ENCODE measurements at places on chromosomes 1 and 21.

- DNase-seq, result no peak
Measured at GRCh38 chr1:65668368-65668767, 124.3 kb upstream of the PDE4B start.

- no peak for DNase-seq
Measured at GRCh38 chr1:14424325-14425002, 174.0 kb upstream of the KAZN start.

GRCh38 chr1:38301040-38301439, 254.4 kb upstream of the POU3F1 start:
- no peak for DNase-seq

DNA sequence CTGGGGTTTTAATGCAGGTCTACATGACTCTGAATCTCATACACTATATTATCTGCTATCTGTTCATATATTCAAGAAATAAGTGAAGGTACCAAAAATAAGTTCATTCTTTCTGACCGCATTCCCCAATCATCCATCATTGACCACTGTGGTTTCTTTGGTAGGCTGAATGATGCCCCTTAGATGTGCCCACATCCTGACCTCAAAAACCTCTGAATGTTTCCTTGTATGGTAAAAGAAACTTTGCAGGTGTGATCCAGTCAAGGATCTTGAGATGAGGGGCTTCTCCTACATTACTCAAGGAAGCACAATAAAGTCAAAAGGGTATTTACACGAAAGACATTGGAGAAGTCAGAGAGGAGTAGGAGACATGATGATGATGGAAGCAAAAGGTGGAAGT, 60.6 kb upstream of the LRRC8B start:
- no peak for DNase-seq

- peak; percentile 45 for DNase-seq
Measured at GRCh38 chr1:117659550-117660270, 53.9 kb downstream of the TENT5C start.

DNA sequence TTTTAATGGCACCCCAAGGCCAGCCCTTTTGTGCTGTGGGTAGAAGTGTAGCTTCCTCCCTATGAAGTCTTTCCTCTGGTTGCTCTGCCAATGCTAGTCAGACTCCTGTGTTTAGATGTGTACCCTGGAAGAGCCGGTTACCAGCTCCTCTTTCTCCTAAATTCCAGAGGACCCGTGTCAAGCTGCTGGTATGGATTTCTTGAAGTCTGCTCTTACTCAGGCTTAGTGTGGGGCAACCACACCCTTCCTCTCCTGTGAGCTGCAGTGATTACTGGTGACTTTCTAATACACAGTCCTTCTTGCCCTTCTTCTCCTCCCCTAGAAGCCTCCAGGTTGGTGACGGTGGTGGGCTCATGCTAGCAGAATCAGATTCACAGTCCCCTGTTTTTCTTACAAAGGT, 74.1 kb upstream of the AKT3 start:
- no peak for DNase-seq

DNA sequence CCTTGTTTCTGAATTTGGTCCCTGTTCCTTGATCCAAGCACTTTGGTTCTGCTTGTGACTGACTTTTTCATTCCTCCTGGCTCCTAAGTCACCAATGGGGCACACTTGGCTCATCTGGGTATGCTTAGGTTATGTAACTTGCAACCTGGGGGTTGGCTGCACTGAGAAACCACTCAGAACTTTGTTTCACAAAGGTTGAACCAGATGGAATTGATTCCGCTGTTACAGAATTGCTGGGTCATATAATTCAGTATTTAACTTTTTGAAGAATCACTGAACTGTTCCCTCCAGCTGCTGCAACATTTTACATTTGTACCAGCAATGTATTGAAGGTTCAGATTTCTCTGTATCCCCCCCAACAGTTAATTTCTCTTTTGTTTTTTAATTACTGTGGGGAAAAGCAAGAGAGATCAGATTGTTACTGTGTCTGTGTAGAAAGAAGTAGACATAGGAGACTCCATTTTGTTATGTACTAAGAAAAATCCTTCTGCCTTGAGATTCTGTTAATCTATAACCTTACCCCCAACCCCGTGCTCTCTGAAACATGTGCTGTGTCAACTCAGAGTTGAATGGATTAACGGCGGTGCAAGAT, 9.6 kb upstream of the NVL start:
- DNase-seq, result no peak

DNA sequence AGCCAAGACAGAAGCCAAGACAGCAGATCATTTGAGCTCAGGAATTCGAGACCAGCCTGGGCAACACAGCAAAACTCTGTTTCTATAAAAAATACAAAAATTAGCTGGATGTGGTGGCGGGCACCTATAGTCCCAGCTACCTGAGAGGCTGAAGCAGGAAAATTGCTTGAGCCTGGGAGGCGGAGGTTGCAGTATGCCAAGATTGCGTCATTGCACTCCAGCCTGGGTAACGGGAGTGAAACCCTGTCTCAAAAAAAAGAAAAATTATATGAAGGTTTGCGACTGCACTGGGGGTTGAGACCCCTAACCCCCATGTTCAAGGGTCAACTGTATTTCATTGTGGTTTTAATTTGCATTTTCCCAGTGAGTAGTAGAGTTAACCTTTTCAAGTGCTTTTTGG, 16.3 kb downstream of the RNF11 start:
- DNase-seq, result no peak

GRCh38 chr1:35923791-35924221, 7.1 kb upstream of the AGO3 start:
- no peak for DNase-seq

DNA sequence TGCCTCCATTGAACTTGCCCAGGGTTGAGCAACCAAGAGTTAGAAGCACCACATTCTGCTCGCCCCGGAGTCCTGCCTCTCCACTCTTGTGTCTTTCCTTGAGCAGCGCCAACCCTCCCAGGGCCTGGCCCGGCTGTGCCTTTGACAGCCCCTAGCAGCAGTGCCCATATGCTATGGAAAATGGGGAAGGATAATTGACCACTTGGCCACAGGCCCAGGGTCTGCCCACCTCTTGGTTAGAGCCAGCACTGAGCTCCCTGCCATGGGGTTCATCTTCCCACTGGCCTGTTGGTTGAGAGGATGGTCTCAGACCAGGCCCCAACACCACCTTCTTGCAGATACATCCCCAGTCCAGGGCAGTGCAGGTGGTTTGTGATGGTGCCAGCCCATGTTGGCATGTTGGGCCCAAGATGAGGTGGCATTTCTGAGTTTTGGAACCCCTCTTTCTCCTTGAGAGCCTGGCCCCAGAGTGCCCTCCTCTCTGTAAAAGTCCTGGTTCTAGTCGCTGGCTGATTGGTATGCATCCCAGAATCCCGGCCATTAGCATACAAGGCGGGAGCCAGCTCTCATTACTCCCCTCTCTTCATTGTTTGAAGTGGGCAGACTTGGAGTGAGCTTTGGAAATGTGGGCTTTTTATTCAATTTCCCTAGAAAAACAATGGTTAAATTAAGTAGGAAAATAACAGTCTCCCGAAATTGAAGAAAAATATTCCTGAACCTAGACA, 7.6 kb downstream of the ARHGEF10L start:
- DNase-seq, result no peak

- no peak for DNase-seq
Measured at GRCh38 chr1:46948629-46949416, 7.5 kb upstream of the CYP4A11 start.

DNA sequence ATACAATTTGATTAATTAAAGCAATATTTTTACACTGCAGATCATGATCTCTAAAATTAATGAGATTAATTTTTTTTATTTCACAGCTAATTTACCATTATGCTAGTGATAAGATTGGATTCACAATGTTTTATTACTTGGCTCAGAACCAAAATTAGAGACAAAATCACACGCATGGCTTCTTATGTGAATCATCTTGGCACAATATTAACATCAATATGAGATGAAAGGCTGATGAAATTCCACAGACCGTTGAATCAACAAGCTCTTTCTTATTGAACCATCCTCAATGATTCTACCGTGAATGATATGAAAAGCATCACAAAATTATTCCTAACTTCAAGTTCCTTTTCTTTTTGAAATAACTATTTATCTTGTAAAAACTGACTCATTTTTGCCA, 544.9 kb downstream of the KCNT2 start:
- DNase-seq, result no peak

DNA sequence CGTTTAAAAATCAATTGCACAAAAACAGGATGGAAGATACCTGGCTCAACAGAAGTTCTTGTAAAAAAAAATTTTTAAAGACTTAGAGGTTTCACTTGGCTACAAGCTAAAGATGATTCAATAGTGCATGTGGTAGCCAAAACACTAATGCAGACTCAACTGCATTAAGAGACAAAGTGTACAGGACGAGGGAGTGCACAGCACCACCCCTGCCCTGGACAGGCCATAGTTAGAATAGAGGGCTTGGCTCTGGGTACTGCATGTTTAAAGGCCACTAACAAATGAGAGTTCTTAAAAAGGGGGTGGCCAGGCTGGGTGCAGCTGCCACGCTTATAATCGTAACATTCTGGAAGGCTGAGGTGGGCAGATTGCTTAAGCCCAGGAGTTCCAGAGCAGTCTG, 7.9 kb downstream of the ACKR1 start:
- DNase-seq, result no peak

GRCh38 chr1:115666702-115667101, 24.9 kb downstream of the VANGL1 start:
- no peak for DNase-seq
